GM23248 (cell line): ENCODE measurements at places on chromosomes 3 and 15. TPM values are rescaled to one million over a fixed set of nuclear protein-coding genes. Genes with fewer than 3 reads are reported as not detected.
A peak's percentile ranks its signal among the peaks of the same experiment; 100 is the strongest.

DNA sequence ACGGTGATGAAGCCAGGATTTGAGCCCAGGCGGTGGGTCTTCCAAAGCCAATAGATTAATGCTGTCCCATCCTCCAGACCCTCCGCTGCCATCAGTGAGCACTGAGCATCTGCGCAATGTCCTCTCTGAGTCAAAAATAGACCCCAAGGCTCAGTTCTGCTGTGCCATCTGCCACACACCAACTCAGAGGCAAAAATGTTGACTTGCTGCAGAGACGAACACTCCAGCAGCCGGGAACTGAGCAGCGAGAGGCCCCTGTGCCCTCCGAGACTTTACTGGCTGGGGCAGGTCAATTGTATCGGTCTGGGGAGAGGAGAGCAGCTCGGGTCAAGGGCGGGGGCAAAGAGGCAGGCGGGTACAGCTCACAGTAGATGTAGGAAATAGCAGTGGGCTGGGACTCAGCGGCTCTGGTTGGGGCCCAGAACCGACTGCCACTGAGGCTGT, 41.5 kb upstream of the ATP2B2 start:
- DNase-seq: no peak

- peak; percentile 4 for DNase-seq
Observed at GRCh38 chr15:41263891-41264351, 32.9 kb downstream of the CHP1 start.

DNA sequence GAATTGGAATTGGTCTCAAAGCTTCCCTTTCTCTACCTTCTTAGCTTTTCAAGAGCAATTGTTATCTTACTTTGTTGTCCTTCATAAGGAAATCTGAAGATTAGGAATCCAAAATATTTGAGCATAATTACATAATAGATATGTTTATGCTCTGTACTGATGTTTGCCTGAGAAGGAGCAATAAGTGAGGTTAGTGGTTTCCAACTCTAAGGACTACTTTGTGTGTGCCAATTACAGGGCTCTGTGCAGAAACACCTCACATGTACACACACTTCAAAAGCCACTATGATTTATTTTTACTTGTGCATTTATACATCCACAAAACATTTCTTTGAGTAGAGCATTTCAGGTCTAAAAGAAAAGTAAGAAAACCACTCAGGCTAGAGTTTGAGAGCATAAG, 49.9 kb downstream of the MME start:
- DNase-seq: no peak

- DNase-seq: no peak
Observed at GRCh38 chr3:10351013-10351735, 30.3 kb upstream of the SEC13 start.

GRCh38 chr3:411226-411625, 214.7 kb downstream of the CHL1 start:
- no peak for DNase-seq

- DNase-seq: no peak
Observed at GRCh38 chr3:177887475-177887874, 648.8 kb upstream of the KCNMB2 start.

DNA sequence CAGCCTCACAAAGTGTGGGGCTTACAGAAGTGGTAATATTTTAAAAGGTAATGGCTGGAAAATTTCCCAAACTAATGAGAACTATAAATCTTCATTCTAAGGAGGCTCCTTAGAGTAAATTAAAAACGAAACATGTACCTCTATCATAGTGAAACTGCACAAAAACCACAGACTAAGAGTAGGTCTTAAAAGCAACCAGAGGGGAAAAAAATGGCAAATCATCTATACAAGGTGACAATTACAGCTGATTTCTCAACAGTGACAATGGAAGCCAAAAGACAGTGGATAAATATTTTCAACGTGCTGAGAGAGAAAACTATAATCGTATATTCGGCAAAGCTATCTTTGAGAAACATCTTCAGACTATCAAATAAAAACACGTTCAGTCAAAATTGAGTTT, 20.6 kb downstream of the HEG1 start:
- DNase-seq: no peak

DNA sequence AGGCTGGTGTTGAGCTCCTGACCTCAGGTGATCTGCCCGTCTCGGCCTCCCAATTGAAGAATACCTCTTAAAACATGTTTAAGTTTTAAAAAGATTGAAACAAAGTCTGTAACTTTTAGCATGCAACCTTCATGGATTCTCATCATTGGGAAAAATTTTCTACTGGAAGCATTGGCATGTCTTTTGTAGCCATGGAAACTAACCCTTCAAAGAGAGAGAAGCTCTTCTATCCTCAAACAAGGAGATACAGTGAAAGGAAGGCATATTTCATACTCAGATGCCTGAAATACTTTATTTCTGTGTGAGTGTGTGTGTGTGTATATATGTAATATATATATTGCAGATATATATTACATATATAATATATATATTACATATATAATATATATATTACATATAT, 154.9 kb downstream of the CHDH start:
- no peak for DNase-seq

DNA sequence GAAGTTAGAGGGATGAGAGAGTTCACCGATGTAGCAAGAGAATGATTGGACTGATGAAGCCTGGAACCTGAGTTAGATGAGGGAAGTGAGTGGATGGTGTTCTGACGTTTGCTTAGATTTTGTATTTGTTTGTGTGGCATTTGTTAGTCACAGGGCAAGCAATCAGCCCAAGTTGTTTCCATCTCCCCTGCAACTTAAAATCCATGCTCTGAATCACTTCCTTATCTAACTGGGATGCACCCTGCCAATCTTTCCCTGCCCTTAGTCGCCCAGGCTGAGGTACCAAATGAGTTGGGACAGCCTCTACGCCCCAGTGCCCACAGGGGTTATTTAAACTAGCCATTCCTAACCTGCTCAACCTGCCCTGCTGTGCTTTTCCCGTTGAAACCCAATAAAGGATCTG, 12.6 kb downstream of the PAQR5 start:
- peak; percentile 45 for DNase-seq

GRCh38 chr3:69540706-69541581, 155.1 kb upstream of the FRMD4B start:
- DNase-seq: no peak

- DNase-seq: peak; percentile 79
Observed at GRCh38 chr3:44913868-44914468, 39.6 kb downstream of the TGM4 start.

DNA sequence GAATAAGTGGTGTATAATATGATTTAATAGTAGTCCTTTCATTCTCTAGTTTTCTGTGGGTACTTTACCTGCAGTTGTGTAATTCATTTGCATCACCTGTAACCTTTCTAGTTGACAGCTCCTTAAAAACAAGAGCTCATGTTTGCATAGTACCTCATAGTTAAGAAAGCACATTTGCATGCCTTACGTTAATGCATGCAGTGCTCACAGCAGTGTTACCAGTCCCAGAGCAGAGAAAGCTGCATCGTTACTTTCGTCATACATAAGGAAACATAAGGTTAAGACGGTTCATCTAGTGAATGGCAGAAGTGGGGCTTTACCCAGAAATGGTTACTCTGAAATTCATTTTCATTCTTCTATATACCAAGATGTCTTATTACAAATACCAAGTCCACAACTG, 111.3 kb downstream of the AKAP13 start:
- DNase-seq: no peak

- no peak for DNase-seq
Observed at GRCh38 chr15:52217186-52217585, 26.0 kb upstream of the GNB5 start.

GRCh38 chr3:169077394-169077906, 586.1 kb downstream of the MECOM start:
- DNase-seq: no peak

GRCh38 chr3:27686642-27687041, 35.5 kb downstream of the EOMES start:
- DNase-seq: peak; percentile 91

Gene PPP1R14D
- not detected in 2 replicates for total RNA-seq

Gene TMEM207
- total RNA-seq: not detected in 2 replicates

Gene CCDC54
- not detected in 2 replicates for total RNA-seq

Gene LTK
- not detected in 2 replicates for total RNA-seq

Gene LEKR1
- 0.32 TPM in 1 of 2 replicates, not detected in the other for total RNA-seq
